ENCODE measurements at places on chromosomes 4 and X.

GRCh38 chrX:148159796-148160195 lies 178.7 kb downstream of the FMR1NB start:
- DNase-seq: no peak

GRCh38 chr4:168845897-168846296 lies 164.2 kb downstream of the CBR4 start:
- DNase-seq: no peak

DNA sequence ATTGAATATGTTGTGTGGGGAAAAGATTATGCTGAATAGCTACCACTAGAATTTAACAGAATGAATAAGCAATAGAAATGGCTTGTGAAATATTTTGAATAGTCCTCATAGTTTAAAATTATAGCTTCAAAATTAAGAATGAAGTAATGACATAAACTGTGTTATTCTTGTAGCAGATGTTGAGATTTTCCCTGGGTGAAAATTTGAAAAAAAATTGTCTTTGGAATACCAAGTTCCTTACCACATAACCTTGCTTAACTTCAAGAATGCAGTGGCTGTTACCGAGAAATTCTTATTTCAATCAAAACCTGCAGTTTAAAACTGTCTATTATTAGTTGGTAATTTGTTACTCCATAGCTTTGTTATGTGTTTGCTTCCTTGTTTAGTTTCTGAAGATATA lies 1268.6 kb downstream of the RAPGEF2 start:
- no peak for DNase-seq

GRCh38 chr4:119873132-119873531 lies 193.5 kb downstream of the MAD2L1 start:
- DNase-seq: no peak

- no peak for DNase-seq
These were observed 294.1 kb upstream of the SFRP2 start for GRCh38 chr4:154082760-154083535.

DNA sequence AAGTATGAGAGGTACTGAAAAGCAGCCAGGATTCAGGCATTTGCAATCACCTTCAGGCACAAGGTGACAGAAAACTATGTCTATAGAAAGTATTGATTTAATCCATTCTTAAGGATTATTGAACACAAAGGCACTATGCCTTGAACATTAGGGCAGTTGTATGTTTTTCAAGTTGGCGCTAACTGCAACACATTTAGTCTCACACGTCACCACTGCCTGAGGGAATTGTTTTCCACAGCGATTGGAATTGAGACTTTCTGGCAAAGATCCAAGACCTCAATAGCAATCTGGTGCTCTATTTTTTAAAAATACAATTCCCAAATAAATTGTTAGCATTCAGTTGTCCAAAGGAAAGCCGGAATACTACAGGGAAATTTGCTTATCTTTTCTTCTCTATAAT lies 52.7 kb upstream of the FTHL17 start:
- DNase-seq: no peak

DNA sequence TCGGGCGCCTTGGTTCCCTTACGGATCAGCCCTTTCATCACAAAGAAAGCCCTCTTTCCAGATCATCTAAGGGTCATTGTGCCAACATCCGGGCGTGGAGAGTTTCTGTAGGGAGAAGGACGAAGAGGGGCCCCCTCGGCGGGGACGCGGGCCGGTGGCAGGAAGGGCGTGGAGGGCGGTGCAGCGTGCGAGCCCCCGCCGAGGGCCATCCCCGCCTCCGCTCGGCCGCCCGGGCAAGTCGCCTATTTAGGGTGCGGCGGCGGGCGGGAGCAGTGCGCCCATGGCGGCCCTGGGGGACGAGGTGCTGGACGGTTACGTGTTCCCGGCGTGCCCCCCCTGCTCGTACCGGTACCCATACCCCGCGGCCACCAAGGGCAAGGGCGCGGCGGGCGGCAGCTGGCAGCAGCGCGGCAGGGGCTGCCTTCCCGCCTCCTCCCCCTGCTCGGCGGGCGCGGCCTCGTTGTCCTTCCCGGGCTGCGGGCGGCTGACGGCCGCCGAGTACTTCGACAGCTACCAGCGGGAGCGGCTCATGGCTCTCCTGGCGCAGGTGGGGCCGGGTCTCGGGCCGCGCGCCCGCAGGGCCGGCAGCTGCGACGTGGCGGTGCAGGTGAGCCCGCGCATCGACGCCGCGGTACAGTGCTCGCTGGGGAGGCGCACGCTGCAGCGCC lies at the start of gene ZAR1:
Gene ZAR1, plus strand, starts transcription at position 241 of the 668 bp plus-strand sequence. Its CDS starts 40 bp downstream, at position 281.
- no peak for DNase-seq

- DNase-seq: no peak
These were observed 53.4 kb upstream of the STX18 start for GRCh38 chr4:4595252-4595651.

GRCh38 chrX:65300104-65300809 lies 234.3 kb downstream of the LAS1L start:
- no peak for DNase-seq

DNA sequence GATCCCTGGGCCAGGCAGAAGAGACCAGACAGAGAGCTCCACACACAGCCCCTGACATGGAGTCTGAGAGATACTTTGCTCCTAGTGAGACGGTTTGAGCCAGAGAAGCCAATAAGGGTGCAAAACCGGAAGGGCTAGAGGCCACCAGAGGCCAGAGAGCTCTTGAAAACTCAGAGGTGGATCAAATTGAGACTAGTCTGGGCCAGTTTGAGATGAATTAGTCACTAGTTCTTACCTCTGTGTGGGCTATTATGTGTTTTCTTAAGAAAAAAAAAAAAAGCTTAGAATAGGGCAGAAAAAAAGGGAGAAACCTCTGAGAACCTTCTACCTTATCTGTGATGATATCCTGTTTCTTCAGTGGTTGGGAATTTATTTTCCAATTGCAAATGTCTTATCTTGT lies 110.4 kb upstream of the EDNRA start:
- no peak for DNase-seq

GRCh38 chrX:119288890-119289393 lies 52.9 kb downstream of the PGRMC1 start:
- DNase-seq: no peak

GRCh38 chrX:104435249-104435648 lies 130.8 kb upstream of the IL1RAPL2 start:
- DNase-seq: no peak

GRCh38 chrX:79477691-79478090 lies 110.6 kb upstream of the ITM2A start:
- DNase-seq: no peak

DNA sequence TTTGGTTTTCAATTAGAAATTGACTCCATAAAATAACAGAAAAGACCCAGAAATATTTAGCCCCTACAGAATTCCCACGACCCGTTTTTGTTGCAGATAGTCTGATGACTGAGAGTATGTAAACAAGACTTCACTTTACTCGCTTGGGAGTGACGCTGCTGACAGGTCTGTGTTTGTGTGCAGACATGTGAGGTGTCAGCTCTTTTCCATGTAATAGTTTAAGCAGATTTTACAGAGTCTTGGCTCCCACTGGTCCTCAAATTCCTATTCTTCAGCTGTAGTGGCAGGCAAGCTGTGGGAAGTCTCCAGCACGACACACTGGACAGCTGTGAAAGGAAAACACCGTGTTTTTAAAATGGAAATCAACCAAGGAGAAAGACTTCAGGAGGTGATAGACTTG lies 455.7 kb downstream of the GABRG1 start:
- no peak for DNase-seq
